ENCODE measurements at places on chromosomes 7 and 10.

- DNase-seq = no peak
Measured at GRCh38 chr10:12594448-12594944, 245.1 kb downstream of the CAMK1D start.

GRCh38 chr7:14858866-14859265 is 43.7 kb downstream of the DGKB start:
- DNase-seq = no peak

DNA sequence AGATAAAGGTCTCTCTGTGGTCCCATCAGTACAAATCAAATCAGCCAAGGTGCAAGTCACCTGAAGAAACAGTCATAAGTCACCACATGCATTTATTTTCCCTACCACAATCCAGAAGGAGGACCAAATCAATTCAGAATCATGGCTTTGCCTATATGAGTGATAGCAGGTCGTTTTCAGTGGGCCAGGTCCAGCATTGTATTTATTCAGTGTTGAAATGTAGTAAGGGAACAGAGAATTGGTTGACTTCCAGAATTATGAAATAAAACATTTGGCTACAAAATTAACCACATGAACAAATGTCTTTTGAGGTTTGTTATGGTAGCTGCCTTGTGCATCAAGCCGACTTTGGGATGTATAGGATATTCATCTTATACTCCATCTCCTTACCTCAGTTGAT is 88.4 kb downstream of the POLR1F start:
- no peak for DNase-seq

GRCh38 chr7:131223151-131223550 is 104.5 kb upstream of the MKLN1 start:
- no peak for DNase-seq

DNA sequence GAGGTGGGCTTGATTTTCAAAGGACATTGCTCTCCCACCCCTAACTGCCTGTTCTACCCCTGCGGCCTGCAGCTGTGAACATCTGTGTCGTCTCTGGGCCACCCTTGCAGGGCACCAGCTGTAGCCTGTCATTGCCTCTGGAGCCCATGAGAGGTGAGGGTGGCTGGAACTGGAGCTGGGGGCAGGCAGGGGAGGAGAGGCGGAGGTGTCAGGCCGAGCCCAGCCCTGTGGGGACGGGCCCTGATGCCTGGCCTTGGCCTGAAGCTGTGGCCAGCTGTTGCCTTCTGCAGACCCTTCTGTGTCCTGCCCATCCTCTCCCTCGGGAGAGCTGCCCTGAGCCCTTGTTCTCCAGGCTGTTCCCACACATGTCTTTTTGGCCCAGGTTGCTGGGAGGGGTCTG is 44.5 kb downstream of the PALD1 start:
- DNase-seq = no peak

GRCh38 chr7:134636008-134636449 is 10.6 kb upstream of the BPGM start:
- no peak for DNase-seq

- DNase-seq = no peak
Measured at GRCh38 chr7:15396210-15397158, 165.3 kb downstream of the AGMO start.

DNA sequence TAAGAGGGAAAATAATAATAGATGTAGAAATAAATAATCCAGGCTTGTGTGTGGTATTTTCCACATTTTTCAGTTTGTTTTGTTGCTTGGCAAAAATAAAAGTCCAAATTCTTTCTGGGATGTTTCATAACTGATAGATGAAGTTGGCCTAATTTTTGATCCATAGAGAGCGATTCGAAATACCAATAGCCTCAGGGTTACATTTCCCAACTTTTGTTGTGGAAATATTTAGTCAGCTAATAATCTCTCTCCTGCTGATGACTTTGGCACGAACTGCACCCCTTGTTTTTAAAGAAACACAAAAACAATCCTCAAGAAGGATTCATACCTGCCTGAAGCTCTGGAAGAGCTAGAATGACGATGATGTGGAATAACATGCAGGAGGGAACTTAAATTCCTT is 483.2 kb downstream of the ADRA2A start:
- DNase-seq = no peak

DNA sequence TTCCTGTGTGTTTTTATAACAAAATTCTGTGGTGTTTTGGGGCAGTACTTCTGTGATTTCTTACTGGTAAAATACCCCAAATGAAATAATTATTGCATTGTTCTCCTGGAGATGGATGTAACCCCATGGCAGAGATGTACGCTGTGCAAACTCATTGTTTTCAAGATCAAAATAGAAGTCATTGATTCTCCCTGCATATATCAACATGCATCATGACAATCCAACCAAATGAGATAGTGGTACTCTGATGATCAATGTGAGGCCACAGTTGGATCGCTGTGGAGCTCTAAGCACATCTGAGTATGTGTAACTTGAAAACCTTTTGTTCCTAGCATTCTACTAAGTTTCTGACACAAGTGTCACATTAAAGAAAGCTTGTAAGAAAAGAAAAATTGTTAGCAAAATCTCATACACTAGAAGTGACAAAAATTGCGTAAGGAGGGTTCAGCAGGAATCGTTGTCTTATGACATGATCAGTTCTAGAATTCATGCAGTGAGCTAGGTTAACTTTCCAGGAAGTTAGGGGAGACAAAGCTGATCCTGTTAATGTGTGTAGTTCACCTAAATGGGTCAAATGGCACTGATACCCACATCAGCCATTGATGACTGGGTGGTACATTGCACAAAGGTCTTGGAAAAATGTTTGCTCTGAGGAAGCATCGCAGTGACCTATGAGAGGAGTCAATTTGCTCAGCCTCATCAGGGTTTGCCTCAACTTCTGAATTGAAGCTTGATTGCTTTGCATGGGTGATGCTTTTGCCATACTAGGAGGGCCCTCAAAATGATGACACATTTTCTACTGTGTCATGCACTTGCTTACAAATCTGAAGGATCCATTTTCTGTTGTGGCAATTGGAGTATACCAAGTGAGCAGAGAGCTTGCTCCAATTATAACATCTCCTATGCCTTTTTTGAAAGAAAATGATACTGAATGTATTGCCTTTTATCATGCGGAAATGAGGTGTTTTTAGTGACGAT is 145.1 kb downstream of the PLXDC2 start:
- DNase-seq = no peak

DNA sequence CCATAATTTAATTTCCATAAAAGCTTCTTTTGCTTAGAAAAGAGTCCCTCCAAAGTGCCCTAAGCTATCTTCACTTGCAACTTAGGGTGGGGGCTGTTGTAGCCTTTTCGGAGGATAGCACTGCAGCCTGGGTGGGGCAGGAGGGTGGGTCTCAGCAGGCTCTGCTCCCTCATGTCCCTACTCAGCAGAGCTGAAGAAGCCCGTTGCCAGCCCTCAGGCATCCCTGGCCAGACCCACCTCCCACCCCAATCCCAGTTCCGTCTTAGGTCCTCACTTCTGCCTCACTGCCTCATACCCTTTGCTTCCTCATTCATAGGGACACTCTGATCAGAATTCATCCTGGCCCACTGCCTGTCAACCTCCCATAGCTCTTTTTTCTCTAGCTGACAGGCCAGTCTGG is 99.8 kb upstream of the ZMIZ1 start:
- DNase-seq = no peak

GRCh38 chr7:115477193-115477651 is 553.3 kb downstream of the TFEC start:
- DNase-seq = peak; percentile 69

DNA sequence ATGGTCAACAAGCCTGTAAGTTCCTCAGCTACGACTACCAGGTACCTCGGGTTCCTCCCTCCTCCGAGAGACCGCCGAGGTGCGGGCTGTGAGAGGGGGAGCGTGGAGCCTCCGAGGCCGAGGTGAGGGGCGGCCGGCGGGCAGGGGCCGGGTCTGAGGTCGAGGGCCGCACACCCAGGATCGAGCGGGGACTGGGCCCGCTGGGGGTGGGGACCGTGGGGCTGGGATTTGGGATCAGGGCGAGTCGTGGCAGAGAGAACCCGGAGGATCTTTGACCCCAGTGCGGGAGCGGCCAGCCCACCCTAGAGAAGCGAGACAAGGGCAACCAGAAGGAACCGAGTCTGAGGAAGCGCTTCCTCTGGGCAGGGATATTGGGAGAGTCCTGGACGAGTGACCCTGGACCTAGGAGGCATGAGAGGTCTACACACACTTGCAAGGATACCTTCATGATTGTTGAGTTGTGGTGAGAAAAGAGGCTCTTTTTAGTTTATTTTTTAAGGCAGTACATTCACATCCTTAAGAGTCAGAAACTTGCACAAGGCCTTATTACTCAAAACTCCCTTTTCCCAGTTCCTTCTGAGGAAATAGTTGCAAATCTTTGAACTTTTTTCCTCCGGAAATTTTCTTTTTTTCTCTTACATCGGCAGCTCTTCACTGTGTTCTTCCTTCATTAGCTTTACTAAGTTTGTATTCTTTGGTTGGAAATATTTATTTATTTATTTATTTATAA is 395 bp downstream of the ZNF487 start:
- no peak for DNase-seq
